ENCODE measurements at places on chromosomes 3 and 15.

GRCh38 chr15:94523873-94524272 is 292.5 kb downstream of the MCTP2 start:
- no peak for DNase-seq

GRCh38 chr3:79160421-79160820 is 607.4 kb downstream of the ROBO1 start:
- no peak for DNase-seq

- no peak for DNase-seq
Measured at GRCh38 chr3:133441867-133442270, 42.0 kb downstream of the BFSP2 start.

GRCh38 chr3:32460031-32460749 is 42.5 kb downstream of the CMTM6 start:
- no peak for DNase-seq

DNA sequence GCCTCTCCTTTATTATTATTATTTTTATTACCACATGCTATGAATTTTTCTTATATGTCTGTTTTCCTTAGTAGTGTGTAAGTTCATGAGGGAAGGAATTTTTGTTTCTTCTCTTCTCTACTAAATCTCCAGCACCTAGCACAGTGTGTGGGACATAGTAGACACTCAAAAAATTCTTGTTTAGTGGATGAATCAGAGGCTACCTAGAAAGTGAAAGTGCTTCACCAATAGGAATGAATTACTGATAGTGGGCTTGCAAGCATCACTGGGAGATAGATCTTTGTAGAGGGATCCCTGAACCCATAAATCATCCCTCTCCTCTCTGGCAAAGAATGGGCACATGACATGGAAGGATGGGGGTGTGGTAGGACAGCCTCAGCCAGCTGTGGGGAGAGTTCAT is 8.5 kb downstream of the SPTBN5 start:
- no peak for DNase-seq

DNA sequence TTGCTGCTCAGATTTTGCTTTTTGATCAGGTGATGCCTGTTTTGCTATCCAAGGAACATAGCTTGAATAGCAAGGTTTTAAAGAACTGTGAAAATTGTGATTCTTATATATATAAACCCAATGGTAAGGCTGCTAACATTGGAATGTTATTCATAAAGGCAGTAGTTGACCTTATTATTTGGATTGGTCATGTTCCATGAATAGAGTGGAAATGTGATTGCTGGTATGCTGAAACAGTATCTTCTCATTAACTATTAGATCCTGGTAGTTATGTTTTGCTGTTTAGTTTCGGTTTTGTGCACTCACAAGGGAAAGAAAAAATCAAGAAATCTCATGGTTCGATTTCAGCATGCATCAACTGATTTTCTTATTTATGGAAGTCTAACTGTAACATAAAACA is 78.7 kb upstream of the NPHP3 start:
- DNase-seq, result no peak

- DNase-seq, result no peak
Measured at GRCh38 chr15:101004986-101005747, 86.0 kb downstream of the LRRK1 start.
